Mesothelial cell of epicardium (in vitro differentiated cells): ENCODE measurements at places on chromosomes 2 and 18.

DNA sequence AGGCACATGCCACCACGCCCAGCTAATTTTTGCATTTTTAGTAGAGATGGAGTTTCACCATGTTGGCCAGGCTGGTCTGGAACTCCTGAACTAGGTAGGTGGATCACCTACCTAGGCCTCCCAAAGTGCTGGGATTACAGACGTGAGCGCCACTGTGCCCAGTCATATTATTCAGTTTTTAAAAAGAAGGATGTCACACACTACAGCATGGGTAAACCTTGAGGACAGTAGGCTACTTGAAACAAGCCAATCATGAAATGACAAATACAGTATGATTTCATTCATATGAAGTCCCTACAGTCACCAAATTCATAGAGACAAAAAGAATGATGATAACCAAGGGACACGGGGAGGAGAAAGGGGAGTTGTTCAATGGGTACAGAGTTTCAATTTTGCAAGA, 31.1 kb upstream of the ARHGEF4 start:
- no peak for DNase-seq

GRCh38 chr2:18788592-18788991, 199.2 kb upstream of the NT5C1B start:
- DNase-seq, result no peak

GRCh38 chr2:240455272-240455646, 19.8 kb downstream of the GPC1 start:
- no peak for DNase-seq

DNA sequence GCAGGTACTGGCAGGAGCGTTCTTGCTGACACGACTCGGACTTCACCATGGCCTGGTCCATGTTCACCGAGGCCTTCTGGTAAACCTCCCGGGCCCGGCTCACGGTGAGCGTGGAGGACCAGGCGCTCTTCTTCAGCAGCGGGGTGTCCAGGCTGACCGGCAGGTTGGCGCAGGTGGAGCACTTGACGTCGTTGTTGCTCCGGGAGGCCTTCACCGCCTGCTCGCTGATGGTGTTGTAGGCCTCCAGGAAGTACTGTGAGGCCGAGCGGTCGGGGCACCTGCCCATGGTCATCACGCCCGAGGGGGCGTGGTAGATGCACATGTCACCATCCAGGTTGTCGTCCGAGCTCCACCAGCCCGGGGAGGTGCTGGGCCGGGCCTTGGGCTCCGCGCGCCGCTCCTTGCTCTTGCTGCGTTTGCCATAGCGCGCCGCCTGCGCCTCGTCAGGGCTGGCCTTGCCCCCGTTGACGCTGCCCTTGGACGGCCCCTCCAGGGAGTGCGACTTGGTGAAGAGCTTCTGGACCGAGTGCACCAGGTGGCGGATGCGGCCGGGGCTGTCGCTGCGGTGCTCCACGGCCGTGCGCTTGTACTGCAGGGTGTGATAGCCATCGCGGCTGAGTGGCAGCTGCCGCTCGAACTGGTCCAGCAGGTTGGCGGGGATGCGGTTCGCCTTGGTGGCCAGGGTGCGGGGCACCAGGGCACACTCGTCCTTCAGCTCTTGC, 429.3 kb downstream of the TGIF1 start:
- DNase-seq, result no peak

DNA sequence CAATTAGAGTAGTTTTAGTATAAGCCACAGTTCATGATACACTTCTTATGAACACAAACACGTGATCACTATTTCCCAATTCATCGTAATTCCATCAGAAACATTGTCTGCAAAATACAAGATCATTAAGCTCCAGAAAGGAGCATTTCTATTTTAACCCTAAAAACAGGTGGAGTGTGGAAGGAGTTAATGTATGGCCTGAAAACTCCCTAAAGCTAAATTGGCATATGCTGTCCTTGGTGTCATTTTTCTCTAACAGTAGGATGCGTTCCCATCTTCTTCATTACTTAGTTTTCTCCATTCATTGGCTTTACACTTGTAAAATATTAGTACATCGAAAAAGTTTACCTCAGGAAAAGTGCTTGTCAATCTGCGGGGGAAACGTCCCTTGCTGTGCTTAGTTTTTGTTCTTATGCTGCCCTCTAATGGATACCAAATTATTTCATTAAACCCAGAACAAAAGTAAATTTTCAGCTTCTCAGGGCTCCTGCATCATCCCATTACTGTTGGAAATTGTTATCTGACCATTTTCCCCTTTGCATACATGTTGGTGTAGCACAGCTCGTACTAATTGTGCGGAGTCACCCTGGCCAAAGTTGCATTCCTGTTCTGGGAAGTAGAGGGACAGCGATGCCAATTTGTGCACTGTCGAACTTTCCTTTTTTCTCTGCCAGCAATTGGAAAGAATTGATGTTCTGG, 153.4 kb downstream of the GPD2 start:
- no peak for DNase-seq

DNA sequence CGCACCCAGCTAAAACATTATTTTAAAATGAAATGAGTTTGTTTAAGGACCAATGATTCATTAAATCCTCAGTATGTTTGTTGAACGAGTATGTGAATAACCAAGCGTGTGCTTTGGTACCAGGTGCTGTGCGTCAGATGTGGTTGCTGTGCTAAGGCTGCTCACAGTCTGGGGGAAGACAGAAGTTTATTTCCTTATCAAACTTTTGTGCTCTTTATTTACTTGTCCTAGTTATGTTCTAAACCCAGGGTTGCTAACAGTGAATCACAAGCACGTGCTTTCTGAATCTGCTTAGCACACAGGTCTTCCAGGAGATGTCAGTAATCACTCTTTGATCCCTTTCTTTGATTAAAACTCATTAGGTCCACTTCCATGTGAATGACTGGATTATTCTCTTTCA, 37.0 kb downstream of the RAPGEF4 start:
- DNase-seq, result no peak

DNA sequence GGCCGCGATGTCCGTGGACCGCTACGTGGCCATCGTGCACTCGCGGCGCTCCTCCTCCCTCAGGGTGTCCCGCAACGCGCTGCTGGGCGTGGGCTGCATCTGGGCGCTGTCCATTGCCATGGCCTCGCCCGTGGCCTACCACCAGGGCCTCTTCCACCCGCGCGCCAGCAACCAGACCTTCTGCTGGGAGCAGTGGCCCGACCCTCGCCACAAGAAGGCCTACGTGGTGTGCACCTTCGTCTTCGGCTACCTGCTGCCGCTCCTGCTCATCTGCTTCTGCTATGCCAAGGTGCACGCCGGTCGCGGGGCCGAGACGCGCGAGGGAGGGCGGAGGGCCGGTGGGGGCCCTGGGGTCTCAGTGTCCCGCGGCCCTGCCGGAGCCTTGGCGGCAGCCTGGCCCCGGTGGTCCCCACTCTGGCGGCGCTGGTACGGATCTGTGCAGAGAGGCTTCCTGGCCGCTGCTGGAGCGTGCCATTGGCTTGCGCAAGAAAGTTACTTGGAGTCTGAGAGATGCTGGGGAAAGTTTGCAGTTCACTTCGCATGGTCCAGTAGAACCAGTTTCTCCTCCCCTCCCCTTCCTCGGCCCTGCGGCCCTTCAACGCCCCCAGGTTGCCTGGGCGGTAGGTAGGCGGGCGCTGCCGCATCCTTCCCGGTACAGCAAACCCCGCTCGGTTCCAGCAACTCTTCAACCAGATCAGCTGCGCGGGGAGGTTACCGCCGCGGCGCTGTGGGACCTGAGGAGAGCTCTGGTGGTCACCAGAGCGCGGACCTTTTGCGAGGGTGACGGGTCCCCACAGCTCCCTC, 1.5 kb downstream of the GALR1 start:
- no peak for DNase-seq

GRCh38 chr2:73284296-73285158, at the start of gene FBXO41:
TSS of gene FBXO41 (minus strand) at chr2:73284478. CDS start at chr2:73269630, 14,848 bp downstream.
- DNase-seq, result no peak

- DNase-seq, result no peak
Observed at GRCh38 chr2:170820757-170821530, 4.3 kb downstream of the GAD1 start.

DNA sequence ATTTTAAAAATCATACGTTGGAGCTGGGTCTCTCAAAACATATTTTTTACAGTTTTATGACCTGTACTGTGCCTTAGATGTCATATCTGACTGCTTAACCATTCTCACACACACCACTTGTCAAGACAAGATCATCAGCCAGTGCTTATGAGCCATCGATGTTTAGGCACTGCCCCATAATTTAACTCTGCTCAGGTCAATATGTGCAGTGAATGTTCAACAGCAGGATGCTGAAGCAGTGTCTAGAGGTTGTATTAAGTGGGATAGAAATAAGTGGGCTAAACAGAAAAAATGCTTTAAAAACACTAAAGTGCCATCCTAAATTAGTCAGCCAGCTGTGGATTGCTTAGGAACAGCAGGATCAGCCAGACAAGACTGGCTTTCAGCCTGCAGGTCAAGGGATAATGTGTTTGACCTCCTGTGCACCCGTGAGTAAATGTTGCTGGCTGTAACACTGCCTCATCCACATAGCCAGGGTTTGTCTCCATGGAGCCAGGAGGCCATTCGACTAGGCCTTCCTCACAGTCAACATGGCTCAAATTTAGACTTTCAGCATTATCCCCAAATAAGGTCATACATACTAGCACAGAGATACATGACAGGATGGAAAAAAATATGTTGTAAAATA, 139.0 kb upstream of the NXPH2 start:
- DNase-seq, result no peak

DNA sequence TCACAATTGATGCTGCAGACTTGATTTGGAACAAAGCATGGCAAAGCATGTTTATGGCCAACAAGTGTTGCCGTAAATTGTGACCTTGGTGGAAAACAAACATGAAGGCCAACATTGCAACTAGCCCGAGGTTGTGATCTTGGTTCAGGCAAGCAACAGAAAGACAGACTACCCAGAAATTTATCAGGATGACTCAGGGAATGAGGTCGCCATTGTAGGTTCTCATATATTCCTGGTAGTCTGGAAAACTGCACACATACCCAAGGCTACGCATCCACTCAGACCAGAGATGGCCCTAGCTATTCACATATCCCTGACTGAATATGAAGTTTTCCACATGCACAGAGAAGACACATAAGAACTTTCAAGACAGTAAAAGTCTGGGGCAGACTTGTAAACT, 30.1 kb downstream of the CYP1B1 start:
- no peak for DNase-seq

- DNase-seq, result no peak
Observed at GRCh38 chr18:2392446-2392845, 178.9 kb downstream of the METTL4 start.
